ENCODE measurements at places on chromosomes 3 and 15. TPM values are rescaled to one million over a fixed set of nuclear protein-coding genes. Genes with fewer than 3 reads are reported as not detected.

ACKR4 gene
- total RNA-seq: 0.30 TPM

WNT7A gene
- total RNA-seq: not detected

ITIH1 gene
- total RNA-seq: 1,846 TPM

ZNF662 gene
- total RNA-seq: 2.4 TPM
